ENCODE measurements at places on chromosomes 2 and 18.

- DNase-seq = no peak
Observed at GRCh38 chr18:79876497-79876896, 75.0 kb downstream of the SLC66A2 start.

- DNase-seq = no peak
Observed at GRCh38 chr2:30223413-30223874, 7.9 kb upstream of the LBH start.

DNA sequence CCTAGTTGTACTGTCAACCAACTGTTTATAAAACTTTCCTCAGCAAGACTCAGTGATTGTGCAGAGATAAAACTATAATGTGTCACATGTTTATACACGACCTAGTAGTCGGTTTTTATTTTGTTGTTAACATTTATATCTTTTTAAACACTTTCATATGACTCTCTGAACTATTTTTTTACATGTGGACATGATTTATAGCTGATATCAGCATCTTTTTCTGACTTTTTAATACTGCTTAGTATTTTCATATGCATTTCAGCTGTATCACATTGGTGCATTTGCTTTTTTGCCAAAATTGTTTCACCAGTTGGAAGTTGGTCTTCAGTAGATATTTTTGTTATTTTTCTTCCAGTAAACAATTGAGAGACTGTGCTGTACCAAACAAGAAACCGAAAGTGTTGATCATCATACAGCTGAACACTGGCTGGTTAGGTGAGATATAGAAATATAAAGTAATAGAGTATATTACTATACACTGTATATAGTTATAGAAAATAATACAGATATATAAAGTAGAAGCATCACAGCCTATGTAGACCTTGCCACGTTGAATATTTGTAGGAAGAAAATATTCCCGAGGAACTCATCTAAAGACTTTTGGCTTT, 154.2 kb downstream of the KCTD1 start:
- no peak for DNase-seq

GRCh38 chr18:23669804-23670405, 7.2 kb upstream of the ANKRD29 start:
- no peak for DNase-seq

GRCh38 chr18:9831036-9831722, 54.6 kb upstream of the TXNDC2 start:
- no peak for DNase-seq

DNA sequence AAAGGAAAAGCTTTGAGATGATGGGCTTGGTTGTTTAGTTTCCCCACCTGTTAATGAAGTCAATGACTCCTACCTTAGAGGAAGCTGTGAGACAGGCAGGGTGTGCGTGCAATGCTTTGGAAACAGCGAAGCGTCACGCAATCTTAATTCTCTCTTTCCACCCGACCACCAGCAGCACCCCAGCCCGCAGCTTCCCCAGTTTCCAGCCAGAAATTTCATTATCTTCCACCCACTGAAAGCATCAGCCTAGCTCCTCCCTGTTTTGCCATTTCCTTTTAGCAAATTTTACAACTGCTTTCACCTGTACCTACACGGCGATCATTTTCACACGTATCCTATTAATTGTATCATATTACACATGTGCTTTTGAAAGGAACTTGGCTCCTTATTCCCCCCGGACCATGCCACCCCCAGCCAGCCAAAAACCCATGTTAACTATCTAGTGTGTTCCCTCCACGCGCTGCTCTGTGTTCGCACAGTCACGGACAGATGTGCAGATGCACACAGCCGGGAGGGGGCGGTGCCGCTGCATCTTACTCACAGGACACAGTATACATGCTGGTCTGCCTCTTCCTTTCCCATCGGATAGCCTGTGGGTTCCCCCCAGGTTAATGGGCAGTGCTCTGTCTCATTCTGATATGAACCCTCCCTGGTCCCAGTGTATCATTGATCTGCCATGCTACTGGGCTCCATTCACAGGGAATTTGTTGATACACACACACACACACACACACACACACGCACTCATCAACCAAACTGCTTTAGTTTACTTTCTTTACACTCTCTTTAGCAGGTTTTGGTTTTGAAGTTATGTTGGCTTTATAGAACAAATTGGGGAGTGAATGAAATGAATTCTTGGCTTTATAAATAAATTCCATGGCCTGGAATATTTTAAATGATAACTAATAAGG, 22.4 kb downstream of the CYP27C1 start:
- peak; percentile 26 for DNase-seq

GRCh38 chr18:63433334-63433866, 11.1 kb upstream of the VPS4B start:
- no peak for DNase-seq

- DNase-seq = no peak
Observed at GRCh38 chr2:212227755-212228154, 310.8 kb downstream of the ERBB4 start.

DNA sequence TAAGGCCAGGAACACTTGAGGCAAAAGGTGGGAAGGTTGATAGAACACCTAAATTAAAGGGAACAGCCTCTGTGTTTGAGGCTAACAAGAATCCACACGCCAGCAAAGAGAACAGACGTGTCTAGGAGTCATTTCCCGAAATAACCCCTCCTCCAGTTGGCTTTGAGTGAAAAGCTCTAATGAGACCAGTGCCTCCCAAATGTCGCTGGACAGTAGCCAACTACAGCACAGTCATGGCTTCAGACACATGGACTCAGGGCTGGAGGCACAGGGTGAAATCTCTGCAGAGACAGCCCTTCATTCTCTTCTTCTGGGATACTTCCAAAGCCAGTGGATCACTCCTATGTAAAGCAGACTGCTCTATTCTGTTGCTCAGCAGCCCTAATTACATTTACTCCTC, 49.6 kb downstream of the SOWAHC start:
- no peak for DNase-seq

GRCh38 chr2:191666732-191667131, 11.2 kb upstream of the NABP1 start:
- no peak for DNase-seq

GRCh38 chr18:46702471-46702870, 45.5 kb upstream of the LOXHD1 start:
- DNase-seq = no peak

DNA sequence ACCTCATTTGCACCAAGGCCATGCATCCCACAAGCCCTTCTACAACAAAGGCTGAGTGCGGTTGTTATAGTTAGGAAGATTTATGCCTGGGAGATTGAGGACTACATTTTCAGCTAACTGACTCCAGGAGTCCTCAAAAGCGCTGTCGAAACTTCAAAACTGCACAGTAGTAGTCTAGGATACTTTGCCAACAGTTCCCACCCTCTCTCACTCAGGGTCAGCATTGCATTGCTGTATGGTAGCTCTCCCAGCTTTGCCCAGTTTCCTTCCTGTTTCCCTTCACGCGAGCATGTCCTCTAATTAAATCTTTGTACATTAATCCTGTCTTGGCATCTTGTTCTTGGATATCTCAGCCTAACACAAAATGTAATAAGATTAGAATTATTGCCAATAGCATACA, 420.6 kb upstream of the UBE2E3 start:
- DNase-seq = no peak

DNA sequence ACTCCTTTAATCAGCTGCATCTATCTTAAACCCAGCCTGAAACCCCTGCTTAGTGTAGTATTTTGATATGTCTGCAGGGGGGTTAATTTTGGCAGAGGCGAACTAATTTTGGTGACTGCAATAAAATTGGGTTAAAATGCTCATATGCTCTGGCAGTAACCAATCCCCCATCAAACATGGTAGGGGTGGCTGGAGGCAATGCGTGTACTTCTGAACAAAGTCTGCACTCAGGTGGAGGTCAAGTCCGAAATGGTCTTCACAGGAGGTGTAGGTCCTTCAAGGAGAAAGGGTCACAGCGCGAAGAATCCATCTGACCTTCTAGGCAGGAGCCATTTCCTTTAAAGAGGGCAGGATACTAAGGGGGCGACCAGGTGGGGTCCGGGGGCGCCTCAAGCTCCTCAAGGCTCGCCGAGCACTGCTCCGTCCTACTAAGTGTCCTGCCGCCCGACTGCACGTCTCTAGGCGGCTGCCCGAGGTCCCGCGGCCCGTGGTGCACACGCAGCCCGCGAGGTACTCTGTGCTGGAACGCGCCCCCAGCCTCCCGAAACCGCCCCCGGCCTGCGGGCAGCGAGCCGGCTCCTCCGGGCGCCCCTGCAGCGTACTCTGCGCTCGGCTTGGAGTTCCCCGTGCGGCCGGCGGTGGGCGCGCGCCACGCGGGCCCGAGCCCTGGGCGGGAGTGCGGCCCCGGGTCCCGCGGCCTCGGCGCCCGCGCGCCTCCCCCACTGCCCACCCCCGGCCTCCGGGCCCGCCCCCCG, 1.7 kb upstream of the LDLRAD4 start:
- DNase-seq = no peak

- DNase-seq = no peak
Observed at GRCh38 chr2:232652505-232652851, 19.1 kb downstream of the EFHD1 start.

DNA sequence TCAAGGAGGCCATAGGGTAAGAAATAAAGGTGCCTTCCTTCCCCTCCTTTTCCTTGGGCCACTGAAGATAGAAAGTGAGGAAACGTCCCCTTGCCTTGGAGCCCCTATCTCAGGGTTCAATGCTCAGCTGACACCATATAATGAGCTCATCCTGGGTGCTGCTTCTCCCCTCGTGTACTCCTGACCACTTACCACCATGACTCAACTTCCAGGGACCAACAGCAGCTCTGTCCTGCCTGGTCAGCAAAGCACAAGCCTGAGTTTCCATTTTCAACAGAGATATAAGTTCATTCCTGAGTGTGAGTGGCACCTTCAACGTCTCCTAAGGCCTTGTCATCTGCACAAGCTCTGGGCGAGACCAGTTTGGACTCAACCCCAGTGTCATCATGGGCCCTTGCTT, 151.2 kb downstream of the CAPN13 start:
- DNase-seq = no peak

- DNase-seq = no peak
Observed at GRCh38 chr2:232349546-232349945, 29.0 kb upstream of the ALPP start.

DNA sequence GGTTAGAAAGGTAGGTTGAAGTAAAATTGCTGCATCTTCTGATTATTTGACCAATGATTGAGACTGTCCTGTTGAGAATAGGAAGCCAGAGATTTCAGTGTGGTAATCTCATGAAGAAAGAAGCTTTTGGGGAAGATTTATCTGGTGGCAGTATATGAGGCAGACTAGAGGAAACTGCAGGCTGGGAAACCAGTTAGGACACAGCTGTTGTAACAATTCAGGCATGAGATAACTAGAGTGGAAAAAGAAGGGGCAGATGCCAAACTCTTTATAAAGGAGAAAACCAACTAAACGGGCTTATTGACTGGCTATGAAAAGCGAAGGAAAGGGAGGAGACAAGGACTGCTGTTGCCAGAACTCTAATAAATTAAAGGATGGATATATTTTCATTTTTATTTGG, 155.6 kb downstream of the TTC27 start:
- DNase-seq = no peak

GRCh38 chr2:7119132-7119835, 202.1 kb downstream of the RNF144A start:
- DNase-seq = no peak

- peak; percentile 41 for DNase-seq
Observed at GRCh38 chr2:241877989-241878970, 8.8 kb downstream of the RTP5 start.

GRCh38 chr2:152525277-152525838, 190.4 kb downstream of the FMNL2 start:
- no peak for DNase-seq

DNA sequence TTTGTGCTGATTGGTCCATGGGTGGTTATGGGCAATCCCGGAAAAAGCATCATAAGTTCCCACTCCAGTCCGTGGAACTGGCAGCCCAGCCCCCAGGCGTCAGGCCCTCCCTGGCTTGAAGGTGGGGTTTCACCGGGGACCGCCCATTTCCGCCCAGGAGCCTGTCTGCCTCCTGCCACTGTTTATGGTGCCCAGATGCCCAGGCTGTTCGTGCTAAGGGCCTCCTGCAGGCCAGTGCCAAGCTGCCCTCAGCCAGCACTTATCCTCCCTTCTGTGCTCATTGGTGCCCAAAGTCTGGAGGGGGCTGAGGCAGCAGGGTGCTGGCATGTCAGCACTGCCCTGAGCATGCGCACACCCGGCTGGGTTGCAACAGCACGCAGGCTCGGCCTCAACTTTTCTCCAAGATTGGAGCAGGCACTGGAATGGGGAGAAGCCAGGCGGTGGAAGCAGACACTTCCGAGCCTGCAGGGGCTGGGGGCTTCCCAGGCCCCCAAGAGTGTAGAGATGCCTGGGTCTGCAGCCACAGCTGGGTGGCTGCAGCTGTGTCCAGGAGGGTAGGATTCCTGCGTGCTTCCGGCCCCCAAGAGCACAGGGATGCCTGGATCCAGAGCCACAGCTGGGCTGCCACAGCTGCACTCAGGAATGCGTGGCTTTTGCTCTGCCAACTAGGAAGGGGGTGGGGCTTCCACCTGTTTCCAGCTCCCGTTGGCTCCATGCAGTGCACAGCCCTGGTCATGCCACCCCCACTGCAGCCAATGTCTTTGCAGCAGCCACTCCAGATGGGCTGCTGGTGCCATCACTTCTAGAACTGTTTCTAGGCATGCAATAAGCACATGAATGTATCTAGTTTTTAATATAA, 74.0 kb downstream of the AGPS start:
- DNase-seq = no peak

- DNase-seq = no peak
Observed at GRCh38 chr2:55772109-55772980, 78.7 kb upstream of the PNPT1 start.

DNA sequence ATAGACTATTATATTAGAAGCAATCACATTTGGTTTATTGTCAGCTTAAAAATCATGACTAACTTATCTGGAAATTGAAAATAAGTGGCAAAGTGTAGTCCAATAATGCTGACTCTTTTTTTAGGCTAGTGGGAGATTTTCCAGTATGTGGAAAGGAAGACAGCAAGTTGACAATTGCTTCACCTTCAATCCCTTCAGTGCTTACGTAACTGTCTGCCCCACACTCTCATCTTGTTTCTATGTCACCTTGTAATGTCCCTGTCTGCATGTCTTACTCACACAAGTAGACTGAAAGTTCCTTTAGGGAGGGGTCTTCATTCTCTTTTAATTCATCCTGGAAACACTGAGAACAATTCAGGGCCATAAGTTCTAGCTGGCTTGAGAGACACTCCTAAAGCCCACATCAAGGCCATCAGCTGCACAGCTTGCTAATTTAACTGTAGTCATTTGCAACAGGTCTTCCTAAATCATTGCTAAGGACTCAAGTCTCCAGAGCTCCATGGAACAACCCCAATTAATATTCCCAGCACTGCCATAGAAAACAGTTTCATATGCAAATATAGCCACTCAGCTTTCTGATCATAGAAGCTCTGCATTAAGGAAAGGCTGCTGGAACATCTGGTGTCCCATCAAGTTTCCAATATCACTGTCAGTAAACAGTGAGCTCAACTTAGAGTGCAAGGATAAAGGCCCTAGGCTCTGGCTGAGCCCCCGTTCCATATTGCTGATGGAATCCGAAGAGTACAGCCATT, 230.5 kb downstream of the ETAA1 start:
- DNase-seq = no peak

GRCh38 chr2:190088917-190089316, 26.4 kb upstream of the MSTN start:
- peak; percentile 3 for DNase-seq

GRCh38 chr2:118121986-118122524, 33.8 kb downstream of the INSIG2 start:
- no peak for DNase-seq
